ENCODE measurements at places on chromosomes 6 and 20.

DNA sequence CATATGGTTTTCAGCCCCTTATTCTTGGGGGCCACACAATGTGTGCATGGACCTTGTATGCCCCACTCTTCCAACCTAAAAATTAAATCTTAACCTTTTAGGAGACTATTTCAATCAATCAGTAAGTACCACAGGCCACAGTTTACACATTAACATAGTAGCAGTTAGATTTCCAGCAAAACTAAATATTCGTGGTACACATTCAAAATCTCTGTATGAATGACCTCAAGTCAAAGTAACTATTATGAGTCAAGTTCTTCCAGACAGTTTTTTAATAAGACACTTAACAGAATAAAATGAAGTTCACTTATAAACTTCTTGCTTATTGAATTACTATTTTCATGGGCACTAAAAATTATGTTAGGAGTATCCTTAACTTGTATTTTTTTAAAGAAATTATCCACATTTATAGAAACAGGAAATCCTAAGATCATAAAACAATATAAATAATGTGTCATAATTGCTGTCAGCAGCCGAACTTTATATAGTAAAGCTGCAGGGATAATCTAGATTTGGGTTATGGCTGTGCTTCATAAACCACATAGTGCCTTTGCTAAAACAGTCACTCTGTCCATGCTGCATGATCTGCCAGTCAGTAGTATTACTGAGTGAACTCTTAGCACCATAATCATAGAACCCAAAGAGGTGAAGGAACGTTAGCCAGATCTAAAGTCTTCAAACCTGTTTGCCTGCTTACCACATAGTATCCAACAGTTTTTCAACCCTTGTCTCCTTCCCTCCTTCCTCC, 21.7 kb downstream of the SEC63 start:
- no peak for DNase-seq

GRCh38 chr6:28485482-28485881, 30.1 kb downstream of the GPX6 start:
- no peak for DNase-seq

DNA sequence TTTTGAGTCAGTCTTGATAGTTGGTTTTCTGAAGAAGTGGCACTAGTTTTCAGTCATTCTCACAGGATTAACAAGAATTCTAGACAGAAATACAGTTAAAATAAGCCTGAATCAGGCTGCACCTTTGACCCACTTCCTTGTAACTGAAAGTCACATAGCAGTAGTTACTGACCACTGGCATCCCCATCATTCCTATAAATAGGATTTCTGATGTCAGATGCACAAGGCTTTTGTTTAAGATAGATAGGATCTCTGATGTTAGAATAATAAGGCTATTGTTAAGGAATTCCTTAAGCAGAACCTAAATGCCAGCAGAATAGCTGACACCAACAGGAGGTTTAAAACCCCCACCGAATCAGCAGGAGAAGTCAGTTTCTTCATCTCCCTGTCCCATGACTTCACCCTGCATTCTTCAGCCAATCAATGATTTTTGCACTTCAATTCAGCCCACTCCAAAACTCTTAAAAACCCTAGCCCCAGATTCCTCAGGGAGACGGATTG, 30.6 kb upstream of the ZBTB24 start:
- DNase-seq: no peak

DNA sequence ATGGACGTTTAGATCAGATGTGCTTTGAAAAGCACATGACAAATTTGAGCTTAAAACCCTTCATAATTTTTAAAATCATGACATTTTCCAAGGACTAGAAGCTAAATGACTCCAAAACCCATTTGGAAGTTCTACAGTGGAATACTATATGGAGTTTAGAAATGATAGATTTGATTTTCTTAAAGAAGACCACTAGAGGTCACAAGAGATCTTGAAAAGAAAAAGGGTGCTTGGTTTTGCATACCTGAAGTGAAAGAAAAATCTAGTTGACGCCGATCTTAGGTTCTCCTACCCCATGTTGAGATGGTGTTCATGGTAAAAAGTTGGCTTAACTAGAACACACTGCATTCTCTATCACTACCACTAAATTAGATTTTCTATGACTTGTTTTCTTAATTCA, 31.5 kb downstream of the CFAP61 start:
- DNase-seq: no peak

DNA sequence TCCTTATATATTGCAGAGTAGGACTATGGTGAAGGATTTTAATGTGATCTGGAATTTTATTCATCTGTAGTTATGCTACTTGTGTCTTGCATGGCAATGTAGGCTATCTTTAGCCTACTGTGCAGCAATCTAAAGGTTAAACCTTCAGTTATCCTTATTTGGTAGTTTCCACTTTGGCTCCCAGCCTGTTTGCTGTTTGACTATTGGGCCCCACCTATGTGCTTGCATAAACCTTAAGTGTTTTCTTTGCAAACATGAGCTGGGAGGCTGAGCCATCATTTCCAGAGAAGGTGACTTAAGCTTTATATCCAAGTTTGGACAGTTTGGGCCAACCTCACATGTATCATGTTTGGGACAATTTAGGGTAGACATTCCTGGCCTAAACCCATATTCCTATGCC, 537.5 kb downstream of the BTBD3 start:
- no peak for DNase-seq

All from activated CD4-positive, alpha-beta T cell treated with anti-CD3 and anti-CD28 coated beads, Interleukin-2, amount 50 U/mL, for 48 hours (primary cell).